Activated CD4-positive, alpha-beta T cell treated with anti-CD3 and anti-CD28 coated beads for 1 hour (primary cell): ENCODE measurements at places on chromosomes 16 and 17.

GRCh38 chr16:58125781-58126335 is 3.3 kb downstream of the CFAP20 start:
- no peak for DNase-seq

DNA sequence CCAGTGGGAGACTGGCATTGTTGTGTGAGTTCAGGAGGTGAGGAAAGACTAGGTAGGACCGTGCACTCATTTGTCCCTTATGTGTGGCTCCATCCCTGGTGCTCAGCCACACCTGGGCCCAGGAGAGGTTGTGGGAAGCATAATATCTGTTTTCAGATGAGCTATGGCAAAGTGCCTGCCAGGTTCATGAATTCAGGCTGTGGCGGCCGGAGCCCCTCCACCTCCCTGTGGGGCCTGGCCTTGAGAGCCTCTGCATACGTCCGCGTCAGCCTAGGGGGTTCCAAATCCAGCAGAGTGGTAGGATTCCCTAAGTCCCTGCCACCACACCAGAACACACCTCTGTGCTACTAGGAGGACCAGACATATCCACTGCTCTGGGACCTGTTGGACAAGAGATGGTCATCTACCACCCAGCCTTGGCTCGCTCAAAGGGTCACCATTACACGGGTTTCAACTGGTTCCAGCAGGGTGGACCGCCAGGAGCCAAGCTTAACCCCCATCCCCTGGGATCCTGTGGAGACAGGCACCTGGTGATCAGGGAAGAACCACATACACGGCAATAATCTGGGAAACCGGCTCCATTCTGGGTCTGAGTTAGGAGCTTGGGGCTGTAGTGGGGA is 2.0 kb downstream of the B3GNT9 start:
- DNase-seq: no peak

DNA sequence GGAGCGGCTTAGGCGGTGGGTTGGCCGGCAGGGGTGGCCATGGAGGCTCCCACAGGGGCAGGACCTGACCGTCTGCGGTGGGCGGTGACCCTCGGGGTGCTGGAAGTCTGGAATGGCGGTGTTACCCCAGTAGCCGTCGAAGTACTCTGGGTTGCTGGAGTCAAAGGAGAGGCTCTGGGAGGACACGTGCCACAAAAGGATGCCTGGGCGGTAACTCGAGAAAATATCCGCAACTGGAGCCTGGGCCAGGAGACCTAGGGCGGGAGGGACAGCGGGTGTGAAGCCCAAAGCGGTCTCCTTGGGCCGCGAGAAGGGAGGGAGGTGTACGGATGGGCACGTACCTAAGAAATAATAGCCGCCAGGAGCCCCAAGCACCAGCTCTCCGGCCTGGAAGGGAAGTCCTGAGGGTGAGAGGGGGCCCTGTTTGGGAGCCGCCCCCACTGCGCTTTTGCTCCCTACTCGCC is 4.6 kb downstream of the ITGA2B start:
- DNase-seq: no peak

DNA sequence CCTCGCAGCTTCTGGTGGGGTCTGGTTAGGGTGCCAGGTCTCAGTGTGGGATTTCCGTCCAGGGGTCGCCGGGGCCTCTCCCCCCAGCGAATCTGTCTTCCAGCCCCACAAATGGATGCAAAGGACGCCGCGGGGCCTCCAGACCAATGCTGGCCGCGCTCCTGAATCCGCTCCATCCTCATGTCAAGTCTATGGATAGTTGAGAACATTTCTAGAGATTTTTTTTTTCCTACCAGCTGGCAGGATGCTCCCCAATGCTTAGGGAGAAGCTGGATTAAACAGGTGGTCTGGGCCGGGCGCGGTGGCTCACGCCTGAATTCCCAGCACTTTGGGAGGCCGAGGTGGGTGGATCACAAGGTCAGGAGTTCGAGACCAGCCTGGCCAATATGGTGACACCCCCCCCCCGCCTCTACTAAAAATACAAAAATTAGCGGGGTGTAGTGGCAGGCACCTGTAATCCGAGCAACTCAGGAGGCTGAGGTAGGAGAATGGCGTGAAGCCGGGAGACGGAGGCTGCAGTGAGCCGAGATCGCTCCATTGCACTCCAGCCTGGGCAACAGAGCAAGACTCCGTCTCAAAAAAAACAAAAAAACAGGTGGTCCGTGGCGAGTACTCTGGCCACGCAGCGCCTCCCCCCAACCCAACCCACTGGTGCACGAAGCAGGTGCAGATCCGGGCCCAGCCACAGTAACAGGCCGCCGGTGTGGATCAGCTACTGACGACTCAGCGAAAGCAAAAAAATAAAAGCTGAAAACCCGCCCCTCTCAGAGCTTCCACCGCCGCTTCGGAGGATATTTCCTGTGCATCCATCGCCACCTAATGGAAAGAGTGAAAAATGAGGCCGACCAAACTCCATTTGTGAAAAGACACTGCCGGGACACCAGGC is 1.1 kb upstream of the NXN start:
- peak; percentile 69 for DNase-seq

DNA sequence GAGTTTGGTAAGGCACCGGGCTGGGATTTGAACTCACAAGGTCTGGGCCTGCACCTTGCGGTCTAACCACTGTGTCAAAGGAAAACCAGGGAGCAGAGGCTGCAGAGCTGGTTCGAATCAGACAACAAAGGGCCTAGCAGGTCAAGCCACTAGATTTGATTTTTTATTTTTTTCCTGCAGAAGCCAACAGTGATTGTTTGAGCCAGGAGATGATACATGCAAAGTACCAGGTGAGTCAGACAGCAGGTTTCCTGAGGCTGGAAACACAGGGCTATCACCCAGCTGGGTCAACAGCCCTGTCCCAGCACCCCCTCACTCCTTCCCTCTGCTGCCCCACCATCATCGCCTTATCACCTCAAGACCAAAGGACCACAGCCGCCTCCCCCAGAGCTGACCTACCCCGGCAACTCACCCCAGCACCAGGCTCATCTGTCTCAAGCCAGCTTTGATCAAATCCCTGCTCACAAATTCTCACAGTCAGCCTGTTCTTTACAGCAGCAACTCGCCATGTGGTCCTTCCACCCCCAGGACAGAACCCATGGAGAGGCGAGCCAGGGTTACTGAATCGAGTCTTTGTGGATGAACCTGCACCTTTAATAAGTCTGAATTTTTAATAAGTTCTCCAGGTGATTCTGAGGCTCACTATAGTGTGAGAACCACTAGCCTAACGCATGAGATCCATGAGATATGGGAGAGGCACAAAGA is 13.0 kb upstream of the KRT19 start:
- no peak for DNase-seq

DNA sequence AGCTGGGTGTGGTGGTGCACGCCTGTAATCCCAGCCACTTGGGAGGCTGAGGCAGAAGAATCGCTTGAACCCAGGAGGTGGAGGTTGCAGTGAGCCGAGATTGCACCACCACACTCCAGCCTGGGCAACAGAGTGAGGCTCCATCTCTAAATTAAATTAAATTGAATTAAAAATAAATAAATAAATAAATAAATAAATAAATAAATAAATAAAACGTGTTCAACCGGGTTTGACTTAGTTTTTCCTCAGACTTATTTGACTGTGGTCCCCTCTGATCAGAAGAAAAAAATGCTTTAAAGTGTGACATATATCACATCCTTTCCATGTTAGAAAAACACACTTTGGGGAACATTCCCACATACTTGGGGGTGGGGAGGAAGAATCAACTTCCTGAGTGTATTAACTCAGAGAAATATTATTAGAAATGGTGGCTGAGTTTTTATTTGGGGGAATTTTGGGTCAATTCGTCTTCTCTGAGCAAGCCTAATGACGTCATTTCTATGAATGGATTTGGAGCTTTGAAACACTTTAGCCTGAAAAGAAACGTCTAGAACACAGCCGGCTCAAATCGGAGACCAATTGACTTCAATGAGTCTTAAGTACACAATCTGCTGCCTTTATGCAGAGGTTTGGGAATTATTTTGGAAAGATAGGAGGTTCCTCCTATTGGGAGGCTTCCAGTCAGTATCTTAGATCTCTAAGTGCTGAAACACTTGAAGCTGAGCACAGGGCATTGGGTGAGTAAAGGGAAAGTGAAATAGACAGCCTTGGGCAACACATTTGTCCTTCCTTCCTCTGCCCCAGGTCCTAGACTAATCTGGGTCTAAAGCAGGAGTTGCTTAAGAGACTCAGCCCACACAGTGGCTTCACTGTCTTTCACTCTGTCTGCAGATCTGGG is 132.6 kb downstream of the PITPNC1 start:
- no peak for DNase-seq

- no peak for DNase-seq
Observed at GRCh38 chr17:77034677-77035424, 105.9 kb upstream of the SEC14L1 start.

- no peak for DNase-seq
Observed at GRCh38 chr16:16933861-16934260, 536.9 kb downstream of the XYLT1 start.

DNA sequence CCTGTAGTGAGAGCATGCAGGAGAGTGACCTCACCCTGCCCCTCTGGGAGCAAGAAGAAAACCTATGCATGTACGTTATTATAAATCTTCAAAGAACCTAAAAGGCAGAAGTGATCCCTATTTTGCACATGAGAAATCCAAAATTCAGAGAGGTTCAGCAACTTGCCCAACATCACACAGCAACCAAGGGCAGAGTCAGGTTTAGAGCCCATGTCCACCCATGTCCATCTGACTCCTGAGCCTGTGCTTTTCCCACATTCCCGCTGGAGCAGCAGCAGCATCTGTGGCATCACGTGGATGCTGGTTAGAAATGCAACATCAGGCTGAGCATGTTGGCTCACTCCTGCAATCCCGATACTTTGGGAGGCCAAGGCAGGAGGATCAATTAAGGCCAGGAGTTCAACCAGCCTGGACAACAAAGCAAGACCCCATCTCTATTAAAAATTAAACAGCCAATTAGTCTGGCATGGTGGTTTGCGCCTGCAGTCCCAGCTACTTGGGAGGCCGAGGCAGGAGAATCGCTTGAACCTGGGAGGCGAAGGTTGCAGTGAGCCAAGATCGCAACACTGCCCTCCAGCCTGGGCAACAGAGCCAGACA is 26.3 kb downstream of the METTL22 start:
- no peak for DNase-seq

DNA sequence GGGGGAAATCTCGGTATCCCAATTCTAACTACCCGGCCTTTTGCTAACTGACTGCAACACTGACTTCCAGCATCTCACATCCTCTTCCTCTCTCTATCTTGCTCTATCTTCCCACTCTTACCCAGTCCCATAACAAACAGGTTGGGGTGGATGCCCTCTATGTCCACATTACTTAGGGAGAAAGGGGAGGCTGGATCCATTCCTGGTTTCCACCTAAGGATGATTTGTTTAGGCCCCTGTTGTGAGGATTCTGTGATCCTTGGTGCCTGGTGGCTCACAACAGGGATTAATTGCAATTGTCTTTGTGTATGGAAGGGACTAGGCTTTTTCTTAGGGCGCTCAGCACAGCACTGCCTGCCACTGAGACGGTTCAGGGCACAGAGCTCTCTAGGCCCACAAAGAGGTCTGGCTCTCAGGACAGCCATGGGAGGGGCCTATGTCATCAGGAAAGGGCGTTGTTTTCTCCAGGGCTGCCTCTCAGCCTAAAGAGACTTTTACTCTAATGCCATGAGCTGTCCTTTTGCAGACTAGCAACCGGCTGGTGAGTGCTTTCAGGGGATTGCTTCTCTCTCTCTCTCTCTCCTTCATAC is 612.1 kb upstream of the SALL1 start:
- DNase-seq: no peak

DNA sequence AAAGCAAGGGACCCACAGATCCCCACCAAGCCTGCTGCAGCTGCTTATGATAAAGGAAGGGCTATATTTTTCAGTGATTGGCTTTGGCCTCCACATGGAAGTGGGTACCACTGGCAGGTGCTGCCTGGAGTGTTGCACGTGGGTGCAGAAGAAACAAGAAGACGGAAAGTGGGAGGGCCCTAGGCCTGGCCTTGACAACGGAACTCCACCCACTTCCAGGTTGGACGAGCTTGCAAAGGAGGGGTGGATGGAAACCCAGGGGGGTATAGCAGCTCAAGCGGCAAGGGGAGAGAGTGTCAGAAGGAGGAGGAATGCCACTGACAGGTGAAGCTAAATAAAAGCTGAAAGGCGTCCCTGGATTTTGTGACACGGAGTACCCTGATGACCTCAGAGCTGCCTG is 20.3 kb downstream of the TRIM25 start:
- no peak for DNase-seq

GRCh38 chr17:37429453-37429852 is 22.8 kb downstream of the TADA2A start:
- no peak for DNase-seq

- no peak for DNase-seq
Observed at GRCh38 chr16:339680-340079, 12.8 kb downstream of the AXIN1 start.

GRCh38 chr16:51012396-51012795 is 138.7 kb downstream of the SALL1 start:
- no peak for DNase-seq

- no peak for DNase-seq
Observed at GRCh38 chr17:76219670-76220383, 20.5 kb downstream of the RNF157 start.

DNA sequence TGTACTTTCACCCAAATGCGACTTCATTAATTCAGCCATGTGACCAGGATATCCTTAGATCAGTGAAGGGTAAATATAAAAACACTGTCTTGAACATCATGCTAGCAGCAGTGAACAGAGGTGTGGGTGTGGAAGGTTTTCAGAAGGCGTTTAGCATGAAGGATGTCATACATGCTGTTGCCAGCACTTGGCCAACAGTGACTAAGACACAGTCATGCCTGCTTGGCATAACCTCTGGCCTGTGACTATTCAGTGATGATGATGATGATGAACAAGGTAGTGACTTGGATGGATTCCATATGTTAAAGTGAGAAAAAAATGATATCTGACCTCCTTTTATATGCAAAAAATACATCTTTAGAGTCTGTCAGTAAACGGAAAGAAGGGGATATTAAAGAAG is 97.9 kb downstream of the MAP2K4 start:
- no peak for DNase-seq

DNA sequence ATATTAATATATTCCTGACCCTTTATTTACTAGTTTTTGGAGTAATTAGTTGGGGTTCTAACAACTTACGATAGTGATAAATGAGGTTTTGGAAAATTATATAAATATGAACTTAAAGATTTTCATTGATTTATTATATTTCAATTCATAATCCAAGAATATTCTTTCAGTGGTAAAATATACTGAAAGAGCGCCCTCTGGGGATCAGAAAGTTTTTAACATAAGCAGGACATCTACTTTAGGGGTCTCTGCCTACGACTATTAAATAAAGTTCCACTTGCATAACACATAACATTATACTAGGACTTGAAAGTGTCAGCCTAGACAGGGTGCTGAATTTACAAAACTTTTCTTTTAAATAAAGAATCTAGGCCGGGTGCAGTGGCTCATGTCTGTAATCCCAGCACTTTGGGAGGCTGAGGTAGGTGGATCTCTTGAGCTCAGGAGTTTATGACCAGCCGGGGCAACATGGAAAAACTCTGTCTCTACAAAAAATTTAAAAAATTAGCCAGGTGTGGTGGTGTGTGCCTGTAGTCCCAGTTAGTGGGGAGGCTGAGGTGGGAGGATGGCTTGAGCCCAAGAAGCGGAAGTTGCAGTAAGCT is 15.6 kb downstream of the RFWD3 start:
- no peak for DNase-seq
